ENCODE measurements at places on chromosomes 6 and 20. TPM values are rescaled to one million over a fixed set of nuclear protein-coding genes. Genes with fewer than 3 reads are reported as not detected.
A peak's percentile ranks its signal among the peaks of the same experiment; 100 is the strongest.

DNA sequence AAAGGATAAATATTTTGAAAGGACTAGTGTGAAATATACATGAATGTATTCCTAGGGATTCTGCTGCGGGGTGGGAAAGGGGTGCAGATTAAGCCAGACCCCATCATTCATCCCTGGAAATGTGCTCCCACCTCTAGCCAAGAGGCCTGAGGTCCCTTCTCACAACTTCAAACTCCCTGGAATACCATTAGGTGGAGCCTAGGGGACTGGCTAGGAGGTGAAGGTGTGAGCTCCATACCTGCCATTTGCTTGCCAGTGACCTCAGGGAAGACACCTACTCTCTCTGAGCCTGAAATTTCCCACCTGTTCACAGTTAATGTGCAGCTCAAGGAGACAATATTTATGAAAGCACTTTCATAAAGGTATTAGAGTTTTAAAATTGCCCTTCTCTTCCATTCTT is 4.7 kb upstream of the CCN2 start:
- H3K4me1 ChIP-seq, result no peaks in the 10 kb centered on the region
- H3K4me3 ChIP-seq, result no peak overlapping the region

DNA sequence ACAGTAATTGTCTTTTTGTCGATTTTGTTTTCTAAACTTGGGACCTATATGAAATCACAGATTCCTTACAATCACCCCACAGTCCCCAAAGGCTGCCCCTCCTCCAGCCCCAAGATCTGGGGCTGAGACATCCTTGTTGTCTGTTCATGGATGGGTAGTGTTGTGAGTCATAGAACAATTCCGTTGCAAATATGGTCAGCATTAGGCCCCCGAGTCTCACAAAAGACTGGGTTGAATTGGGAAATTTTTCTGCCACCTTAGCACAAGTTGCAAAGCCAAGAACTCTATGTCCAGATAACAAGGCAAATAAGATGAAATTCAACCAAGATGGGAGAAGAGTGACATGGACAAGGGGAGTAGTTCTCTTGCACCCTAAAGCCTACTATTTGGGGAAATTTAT is 10.5 kb upstream of the TAB2 start:
- no peak for DNase-seq
- H3K27me3 ChIP-seq, result no peaks in the 10 kb centered on the region
- H3K27ac ChIP-seq, result no peak overlapping the region
- no peak overlapping the region for H3K4me3 ChIP-seq
- no peaks in the 10 kb centered on the region for H3K36me3 ChIP-seq
- no peaks in the 10 kb centered on the region for H3K4me1 ChIP-seq

DNA sequence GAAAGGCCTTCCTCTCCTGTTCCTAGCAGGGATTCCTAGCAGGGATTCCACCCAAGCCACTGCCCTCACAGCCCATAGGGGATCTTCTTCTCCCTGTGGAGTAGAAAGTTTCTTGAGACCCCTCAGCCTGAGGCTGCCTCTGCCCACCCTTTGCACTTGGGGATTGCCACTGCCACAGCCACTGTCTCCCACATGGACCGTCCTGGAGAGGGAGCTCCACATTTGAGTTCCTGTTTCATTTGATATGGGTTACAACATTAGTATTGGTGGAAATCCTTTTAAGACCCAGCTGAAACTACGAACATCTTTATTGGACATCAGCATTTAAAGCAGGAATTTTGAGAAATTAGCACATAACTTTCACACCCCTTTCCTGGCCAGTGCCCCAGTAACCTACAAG is 25.6 kb downstream of the HLA-G start:
- DNase-seq, result no peak
- no peaks in the 10 kb centered on the region for H3K36me3 ChIP-seq
- H3K27ac ChIP-seq, result no peak overlapping the region
- no peak overlapping the region for H3K4me3 ChIP-seq
- H3K27me3 ChIP-seq, result peaks cover 71% of the 10 kb centered on the region
- H3K4me1 ChIP-seq, result peaks cover 8% of the 10 kb centered on the region

DNA sequence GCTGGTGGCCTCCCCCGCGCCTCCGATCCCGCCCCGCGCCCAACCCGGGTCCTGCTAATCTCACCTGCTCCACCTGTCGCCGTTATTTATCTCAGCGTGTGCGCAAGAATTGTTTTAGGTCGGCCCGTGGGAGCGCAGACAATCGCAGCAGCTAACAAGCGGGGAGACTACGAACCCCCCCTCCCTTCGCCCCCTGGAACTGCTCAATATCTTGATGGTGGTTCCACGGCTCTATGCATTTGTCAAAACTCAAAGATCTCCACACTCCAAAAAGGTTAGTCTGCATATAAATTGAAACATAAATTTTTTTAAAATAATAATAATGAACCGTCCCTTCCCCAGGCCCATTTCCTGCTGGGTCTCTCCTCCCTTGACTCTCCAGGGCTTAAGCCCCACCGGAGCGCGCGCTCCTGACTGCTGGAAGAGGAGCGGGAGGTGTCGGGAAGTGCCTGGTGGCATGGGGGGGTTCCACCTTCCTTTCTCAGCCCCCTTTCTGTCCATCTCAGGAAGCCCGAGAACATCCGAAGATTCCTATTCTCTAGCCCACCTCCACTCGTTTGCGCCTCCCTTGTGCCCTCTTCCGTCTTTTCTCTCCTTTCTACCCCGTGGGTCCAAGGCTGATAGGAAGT is 1.6 kb upstream of the MDGA1 start:
- no peaks in the 10 kb centered on the region for H3K36me3 ChIP-seq
- H3K27me3 ChIP-seq, result peaks cover 19% of the 10 kb centered on the region
- no peak for DNase-seq
- H3K4me1 ChIP-seq, result peaks cover 43% of the 10 kb centered on the region
- peak overlapping the region; percentile 54 for H3K4me3 ChIP-seq

DNA sequence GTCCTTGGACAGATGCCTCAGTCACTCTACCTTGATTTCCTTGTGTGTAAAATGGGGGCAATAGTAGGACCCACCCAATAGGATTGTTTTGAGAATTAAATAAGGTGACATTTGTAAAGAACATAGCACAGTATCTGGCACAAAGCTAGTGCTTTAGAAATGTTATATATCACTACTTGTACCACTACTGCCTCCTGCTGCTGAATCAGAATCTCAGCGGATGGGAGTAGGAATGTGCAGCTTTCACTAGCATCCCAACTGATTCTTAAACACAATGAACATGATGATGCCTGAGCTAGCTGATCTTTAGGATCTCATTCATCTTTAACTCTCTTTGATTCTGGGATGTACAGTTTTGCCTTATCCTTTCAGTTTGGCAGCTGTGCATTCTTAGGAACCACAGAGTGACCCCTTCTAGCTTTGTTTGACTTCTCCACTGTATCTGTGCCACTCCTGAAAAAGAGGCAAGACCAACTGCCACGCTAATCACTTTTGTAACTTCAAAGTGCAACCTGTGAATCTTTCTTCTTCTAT is 7.2 kb downstream of the PBOV1 start:
- no peaks in the 10 kb centered on the region for H3K36me3 ChIP-seq
- no peaks in the 10 kb centered on the region for H3K4me1 ChIP-seq
- H3K27me3 ChIP-seq, result no peaks in the 10 kb centered on the region
- no peak overlapping the region for H3K27ac ChIP-seq
- no peak for DNase-seq
- no peak overlapping the region for H3K4me3 ChIP-seq

DNA sequence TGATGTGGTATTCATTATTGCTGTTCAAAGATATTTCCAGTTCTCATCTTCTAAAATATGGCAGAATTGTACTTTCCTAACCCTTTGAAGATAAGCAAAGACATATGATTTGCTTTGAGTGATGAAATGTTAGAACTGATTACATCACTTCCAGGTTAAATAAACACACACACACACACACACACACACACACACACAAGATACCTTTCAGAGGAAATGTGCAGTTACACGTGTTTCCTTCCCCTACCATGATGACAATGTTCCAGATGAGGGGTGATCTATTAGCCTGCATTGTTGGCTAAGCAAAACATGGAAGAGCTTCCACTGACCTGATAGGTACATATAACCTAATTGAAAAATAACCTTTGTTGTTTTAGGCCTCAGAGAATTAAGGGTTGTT is 11.7 kb upstream of the FRK start:
- no peaks in the 10 kb centered on the region for H3K36me3 ChIP-seq
- DNase-seq, result no peak
- H3K4me1 ChIP-seq, result no peaks in the 10 kb centered on the region
- H3K4me3 ChIP-seq, result no peak overlapping the region
- H3K27me3 ChIP-seq, result no peaks in the 10 kb centered on the region

DNA sequence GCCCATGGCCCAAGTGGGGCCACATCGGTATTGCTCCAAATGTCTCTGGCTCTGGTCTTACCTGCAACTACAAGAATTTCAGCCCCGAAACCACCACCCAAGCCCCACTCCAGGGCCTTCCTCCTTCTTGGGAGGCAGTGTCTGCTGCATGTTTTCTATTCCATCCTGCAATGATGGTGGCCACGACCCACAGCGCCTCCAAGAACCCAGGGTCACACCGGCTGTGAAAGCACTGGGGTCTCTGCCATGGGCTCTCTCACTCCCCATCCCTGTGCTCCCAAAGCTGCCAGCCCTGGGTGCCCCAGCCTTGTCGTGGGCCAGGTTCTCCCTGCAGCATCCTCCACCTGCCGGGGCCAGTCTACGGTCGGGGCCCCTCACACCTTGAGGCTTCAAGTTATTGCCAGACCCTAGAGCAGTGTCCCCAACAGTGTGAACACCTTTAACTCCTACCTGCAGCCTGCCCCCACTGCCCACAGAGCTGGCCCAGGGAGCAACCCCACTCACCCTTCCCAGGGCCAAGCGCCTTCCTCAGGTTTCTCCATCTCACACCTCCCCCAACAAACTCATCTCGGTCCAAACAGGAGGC is 115.4 kb downstream of the JPH2 start:
- H3K4me1 ChIP-seq, result peaks cover 49% of the 10 kb centered on the region
- H3K36me3 ChIP-seq, result peaks cover 16% of the 10 kb centered on the region
- no peak overlapping the region for H3K4me3 ChIP-seq
- no peak for DNase-seq
- no peaks in the 10 kb centered on the region for H3K27me3 ChIP-seq
- no peak overlapping the region for H3K27ac ChIP-seq

DNA sequence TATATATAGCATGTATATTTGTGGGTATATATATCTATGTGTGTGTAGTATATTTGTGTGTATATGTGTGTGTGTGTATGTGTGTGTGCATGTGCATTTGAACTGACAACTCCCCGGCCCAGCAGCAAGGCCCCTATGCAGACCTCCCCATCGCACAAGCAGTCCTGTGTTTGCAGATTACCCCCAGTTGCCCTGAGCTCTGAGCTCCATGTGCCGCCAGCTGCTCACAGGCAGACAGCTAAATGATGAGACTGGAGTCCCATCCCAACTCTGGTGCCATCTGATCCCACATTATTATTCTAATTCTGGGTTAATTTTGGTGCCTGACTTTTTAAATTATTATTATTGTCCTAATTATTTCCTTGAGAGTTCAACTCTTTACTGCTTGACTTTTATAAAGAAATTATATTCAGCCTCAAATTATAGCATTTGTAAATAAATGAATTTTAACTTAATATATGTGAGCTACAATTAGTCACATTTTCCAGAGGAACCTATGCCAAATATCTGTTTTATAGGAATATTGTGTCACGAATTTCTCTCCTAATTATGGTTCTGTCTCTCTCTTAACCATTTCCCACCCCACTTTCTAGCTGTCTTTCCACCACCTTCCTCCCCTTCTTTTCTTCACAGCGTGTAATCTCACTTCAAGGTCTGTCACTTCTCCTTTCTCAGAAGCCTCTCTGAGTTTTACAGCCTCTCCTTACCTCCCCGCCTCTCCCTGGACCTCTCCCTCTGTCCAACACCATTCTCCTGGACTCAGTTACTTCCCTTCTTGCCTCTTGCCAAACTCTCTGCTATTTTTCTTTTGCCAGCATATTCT is 90.6 kb upstream of the SYNDIG1 start:
- no peaks in the 10 kb centered on the region for H3K27me3 ChIP-seq
- no peak for DNase-seq
- no peak overlapping the region for H3K4me3 ChIP-seq
- H3K27ac ChIP-seq, result no peak overlapping the region
- no peaks in the 10 kb centered on the region for H3K4me1 ChIP-seq
- H3K36me3 ChIP-seq, result no peaks in the 10 kb centered on the region

GRCh38 chr6:69217343-69217742 is 579.5 kb downstream of the LMBRD1 start:
- no peak overlapping the region for H3K4me3 ChIP-seq
- no peaks in the 10 kb centered on the region for H3K36me3 ChIP-seq
- DNase-seq, result no peak
- H3K4me1 ChIP-seq, result no peaks in the 10 kb centered on the region
- H3K27ac ChIP-seq, result no peak overlapping the region
- no peaks in the 10 kb centered on the region for H3K27me3 ChIP-seq

- H3K4me1 ChIP-seq, result no peaks in the 10 kb centered on the region
- no peaks in the 10 kb centered on the region for H3K27me3 ChIP-seq
- H3K36me3 ChIP-seq, result no peaks in the 10 kb centered on the region
- no peak overlapping the region for H3K4me3 ChIP-seq
These were observed 646.6 kb upstream of the HS3ST5 start for GRCh38 chr6:114989279-114989964.

- H3K27ac ChIP-seq, result no peak overlapping the region
- no peak overlapping the region for H3K4me3 ChIP-seq
- DNase-seq, result no peak
- H3K27me3 ChIP-seq, result no peaks in the 10 kb centered on the region
- H3K4me1 ChIP-seq, result no peaks in the 10 kb centered on the region
These were observed 65.3 kb downstream of the KAT14 start for GRCh38 chr20:18202966-18203365.

- H3K27ac ChIP-seq, result no peak overlapping the region
- no peak overlapping the region for H3K4me3 ChIP-seq
- H3K4me1 ChIP-seq, result no peaks in the 10 kb centered on the region
- no peaks in the 10 kb centered on the region for H3K27me3 ChIP-seq
- no peak for DNase-seq
These were observed 862.8 kb upstream of the CITED2 start for GRCh38 chr6:140237251-140237650.

- no peak overlapping the region for H3K27ac ChIP-seq
- no peak overlapping the region for H3K4me3 ChIP-seq
- DNase-seq, result no peak
- no peaks in the 10 kb centered on the region for H3K36me3 ChIP-seq
These were observed 644.5 kb upstream of the HS3ST5 start for GRCh38 chr6:114987281-114987680.

POPDC3 gene
- polyA plus RNA-seq, result 1.1 TPM

SYCP2 gene
- 12.0 TPM for polyA plus RNA-seq

HTR1B gene
- 0.16 TPM for polyA plus RNA-seq

PRRC2A gene
- polyA plus RNA-seq, result 152 TPM

RBPJL gene
- polyA plus RNA-seq, result not detected

NOTCH4 gene
- 46.6 TPM for polyA plus RNA-seq

OLIG3 gene
- not detected for polyA plus RNA-seq

PTCRA gene
- 0.43 TPM for polyA plus RNA-seq

FAM83D gene
- 12.5 TPM for polyA plus RNA-seq

SLC26A8 gene
- polyA plus RNA-seq, result 0.53 TPM
